AML-193 (cell line): ENCODE measurements at places on chromosomes 11 and 22.

DNA sequence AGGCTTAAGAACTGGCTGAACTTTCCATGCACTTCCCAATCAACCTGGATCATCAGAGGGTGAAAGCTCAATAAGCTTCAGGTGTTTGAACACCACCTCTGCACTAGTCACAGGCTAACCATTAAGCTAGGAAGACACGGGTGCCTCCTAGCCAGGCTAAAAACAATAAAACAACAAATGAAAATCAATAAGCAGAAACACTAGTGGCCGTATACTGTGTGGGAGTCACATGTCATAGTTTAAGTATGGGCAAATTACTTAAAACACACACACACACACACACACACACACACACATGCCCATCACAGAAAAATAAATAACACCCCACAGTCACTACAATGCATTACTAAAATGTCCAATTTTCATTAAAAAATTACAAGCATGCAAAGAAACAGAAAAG lies 85.2 kb downstream of the APOL5 start:
- DNase-seq = no peak

DNA sequence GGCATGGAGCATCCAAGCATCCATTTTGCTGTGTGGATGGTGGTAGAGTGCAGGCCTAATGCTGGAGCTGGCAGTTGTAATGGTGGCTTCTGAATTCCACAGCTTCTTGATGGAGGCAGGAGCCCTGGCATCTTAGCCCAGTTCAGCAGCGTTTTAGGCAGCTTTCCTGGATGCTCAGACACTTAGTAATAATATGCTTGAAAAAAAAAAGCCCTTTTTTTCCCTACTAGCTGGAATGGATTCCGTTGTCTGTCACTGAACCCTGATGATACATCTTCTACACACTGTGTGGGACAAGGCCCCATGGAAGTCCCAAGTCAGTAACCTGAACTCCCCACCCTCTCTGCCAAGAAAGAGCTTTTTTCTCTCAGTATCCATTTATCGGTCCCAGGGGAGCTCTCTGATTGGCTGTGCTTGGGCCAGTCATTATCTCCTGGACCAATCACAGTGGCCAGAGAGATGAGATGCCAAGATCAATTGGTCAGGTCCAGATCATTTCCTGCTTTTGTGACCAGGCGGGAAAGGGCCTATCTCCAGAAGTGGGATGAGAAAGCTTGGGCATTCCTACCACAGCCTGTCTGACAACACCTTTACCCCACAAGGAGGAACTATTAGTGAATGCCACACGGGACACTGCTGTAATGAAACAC lies 34.2 kb downstream of the MCM5 start:
- DNase-seq = no peak

DNA sequence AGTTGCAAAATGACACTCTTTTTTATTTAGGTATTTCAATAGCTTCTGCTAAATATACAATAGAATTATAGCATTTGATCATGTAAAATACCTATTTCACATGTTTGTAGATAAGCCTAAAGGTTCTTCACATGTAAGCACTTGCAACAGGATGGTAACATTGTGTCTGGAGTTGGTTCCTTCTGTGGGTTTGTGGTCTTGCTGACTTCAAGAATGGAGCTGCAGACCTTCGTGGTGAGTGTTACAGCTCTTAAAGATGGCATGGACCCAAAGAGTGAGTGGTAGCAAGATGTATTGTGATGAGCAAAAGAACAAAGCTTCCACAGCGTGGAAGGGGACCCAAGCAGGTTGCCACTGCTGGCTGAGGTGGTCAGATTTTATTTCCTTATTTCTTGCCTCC lies 246.4 kb upstream of the PDGFD start:
- DNase-seq = peak; percentile 3

DNA sequence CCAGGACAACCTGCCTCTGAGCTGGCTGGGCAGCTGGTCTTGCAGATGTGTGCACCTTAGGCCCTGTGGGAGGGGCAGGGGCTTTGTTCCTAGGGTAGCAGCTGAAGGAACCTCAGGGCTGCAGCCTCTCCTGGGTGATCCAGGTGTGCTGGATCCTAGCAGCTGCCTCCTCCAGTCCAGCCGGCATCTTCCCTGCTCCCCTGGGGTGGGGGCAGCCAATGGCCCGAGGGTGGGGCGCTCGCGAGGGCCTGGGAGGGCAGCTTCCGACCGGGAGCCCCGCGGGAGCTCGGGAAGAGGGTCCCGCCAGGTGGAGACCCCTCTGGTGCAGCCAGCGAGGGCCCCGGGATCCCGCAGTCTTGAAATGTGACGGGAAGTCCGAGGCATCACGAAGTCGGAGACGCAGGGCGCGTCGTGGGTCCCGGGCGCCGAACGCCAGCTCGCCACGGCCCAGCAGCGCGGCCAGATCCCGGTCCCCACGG lies 1.7 kb downstream of the IFITM1 start:
- DNase-seq = no peak

DNA sequence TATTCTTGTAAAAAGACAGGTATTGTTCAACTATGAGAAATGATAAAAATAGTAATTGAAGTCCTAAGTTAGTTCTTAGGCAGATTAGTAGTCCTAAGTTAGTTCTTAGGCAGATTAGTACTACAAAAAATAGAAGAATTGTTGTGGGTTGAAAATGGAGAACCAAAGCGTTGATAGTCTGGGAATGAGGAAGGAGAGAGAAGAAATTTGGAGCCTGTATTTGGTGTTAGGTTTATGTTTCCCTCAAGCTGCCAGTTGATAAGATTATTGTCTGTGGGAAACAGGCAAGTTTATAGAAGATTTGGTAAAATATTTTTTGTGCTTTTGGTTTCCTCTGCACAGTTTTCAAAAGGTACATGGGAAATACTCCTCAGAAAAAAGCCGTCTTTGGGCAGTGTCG lies 3.6 kb downstream of the BCO2 start:
- DNase-seq = no peak

DNA sequence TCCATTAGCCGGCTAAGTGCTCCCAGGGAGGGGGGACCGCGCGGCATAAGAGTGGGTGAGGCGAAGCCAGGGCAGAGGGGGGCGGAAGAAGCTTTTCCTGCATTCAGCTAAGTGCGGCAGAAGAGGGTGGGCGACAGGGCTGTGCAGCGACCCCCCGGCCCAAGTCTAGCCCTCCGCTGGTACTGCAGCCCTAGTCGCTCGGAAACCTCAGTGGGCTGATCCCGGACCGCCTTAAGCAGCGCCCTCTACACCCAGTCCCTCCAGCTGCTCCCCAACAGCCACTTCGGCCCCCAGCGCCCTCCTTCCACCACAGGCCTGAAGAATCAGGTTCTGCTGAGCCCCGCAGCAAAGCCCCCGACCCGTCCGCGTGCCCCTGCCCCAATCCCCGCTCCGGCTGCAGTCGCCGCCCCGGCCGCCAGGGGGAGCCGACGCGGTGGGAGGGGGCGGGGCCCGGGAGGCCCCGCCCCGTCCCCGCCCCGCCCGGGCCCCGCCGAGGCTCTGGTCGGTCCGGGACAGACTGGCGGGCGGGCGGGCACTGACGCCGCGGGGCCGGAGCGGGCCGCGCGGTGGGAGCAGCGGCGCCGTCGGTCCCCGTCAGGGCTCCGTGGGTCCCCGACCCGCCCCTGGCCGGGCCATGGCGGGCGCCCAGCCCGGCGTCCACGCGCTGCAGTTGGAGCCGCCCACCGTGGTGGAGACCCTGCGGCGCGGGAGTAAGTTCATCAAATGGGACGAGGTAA lies at the start of gene PLCB3:
Gene PLCB3 (plus strand): TSS at position 515 of the 737 bp plus-strand sequence. CDS start 120 bp downstream, at position 635.
- peak; percentile 46 for DNase-seq

DNA sequence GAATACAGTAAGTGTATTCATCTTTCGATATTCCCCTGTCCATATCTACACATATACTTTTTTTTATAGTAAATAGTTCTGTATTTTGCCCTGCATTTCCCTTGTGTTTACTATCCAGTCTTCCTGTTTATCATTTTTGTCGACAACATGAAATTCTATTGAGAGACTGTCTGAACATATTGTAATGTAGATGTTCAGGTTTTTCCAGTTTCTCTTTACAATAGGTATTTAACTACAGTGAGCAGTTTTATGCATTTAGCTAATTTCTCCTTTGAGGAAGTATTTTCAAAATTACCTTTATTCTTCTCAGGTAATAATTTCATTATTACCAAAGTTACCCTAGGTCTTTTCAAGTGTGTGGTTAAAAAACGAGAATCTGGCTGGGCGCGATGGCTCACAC lies 16.7 kb downstream of the PIK3IP1 start:
- DNase-seq = no peak

GRCh38 chr11:10302744-10303557 lies 1.9 kb upstream of the ADM start:
- DNase-seq = peak; percentile 49

DNA sequence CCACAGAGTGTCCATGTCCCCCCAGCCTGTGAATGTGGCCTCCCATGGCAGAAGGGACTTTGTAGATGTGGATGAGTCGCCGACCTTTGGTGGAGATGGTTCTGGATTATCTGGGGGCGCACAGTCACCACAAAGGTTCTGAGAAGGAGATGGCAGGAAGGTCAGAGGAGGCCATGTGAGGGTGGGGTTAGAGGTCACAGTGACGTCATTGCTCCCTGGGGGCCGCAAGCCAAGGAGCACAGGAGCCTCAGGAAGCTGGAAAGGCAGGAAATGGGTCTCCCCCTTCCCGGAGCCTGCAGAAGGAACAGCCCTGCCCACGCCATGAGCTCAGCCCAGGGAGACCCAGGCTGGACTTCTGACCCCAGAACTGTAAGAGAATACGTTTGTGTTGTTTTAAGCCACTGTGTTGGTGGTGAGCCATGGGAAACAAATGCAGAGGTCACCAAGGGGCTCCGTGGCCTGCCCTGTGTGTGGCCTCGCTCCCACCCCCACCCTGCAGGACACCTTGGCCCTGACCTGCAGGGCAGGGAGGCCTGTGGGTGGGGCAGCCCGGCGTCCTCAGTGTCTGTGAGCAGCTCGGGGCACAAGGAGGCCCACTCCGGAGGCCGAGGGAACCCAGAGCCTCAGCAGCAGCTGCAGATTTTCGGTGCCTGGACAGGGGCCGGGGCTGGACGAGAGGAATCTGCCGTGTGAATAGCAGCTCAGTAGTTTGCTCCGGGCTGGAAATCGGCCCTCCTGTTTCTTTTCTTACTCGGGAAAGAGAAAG lies 32.1 kb downstream of the GRAMD4 start:
- no peak for DNase-seq
